ENCODE measurements at places on chromosomes 7 and 10.

GRCh38 chr10:78572565-78572964 lies 496.2 kb upstream of the ZMIZ1 start:
- peak; percentile 18 for DNase-seq

DNA sequence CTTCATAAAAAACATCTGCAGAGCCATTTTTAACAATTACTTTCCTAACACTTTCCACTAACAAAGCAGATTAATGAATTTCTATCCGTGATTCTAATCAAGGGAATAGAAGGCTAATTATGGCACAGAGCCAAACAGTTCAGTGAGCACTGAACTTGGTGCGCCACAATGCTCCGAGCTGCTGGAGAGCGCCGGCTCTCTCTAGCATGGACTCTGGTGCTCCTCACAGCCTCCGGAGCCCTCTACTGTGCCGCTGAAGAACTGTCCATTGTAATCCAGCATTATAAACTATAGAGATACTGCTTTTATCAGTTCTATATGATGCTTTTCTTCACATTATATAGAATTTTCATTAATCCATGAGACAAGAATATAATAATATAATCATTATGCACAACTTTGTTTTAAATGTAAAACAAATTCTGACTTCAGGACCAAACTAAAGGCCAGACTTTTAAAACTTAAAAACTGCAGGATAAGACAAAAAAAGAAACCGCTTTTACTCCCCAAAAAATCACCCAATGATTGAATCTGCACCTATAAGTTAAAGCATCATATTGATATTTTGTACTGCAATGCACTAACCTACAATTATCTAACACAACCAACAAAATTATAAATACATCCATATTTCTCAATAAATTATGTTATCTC lies 123.6 kb downstream of the RNF32 start:
- peak; percentile 62 for DNase-seq

DNA sequence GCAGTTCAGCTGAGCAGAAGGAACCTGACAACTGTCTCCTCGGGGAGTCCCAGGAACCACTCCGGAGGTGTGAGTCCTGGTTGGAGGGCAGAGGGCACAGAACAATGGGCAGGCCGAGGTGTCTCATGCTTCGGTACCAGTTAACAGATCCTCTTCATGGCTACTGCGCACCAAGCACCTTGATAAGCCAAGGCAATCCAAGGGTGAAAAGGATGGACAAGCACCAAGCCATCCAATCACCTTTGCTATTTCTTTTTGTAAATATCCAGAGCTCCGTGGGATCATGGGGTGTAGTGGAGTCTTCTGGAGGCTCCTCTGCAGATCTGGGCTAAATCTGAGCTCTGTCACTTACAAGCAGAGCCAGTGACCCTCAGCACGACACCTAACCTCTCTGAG lies 233.5 kb downstream of the WDR11 start:
- DNase-seq, result no peak

GRCh38 chr10:98292971-98293370 lies 25.0 kb upstream of the LOXL4 start:
- DNase-seq, result no peak

DNA sequence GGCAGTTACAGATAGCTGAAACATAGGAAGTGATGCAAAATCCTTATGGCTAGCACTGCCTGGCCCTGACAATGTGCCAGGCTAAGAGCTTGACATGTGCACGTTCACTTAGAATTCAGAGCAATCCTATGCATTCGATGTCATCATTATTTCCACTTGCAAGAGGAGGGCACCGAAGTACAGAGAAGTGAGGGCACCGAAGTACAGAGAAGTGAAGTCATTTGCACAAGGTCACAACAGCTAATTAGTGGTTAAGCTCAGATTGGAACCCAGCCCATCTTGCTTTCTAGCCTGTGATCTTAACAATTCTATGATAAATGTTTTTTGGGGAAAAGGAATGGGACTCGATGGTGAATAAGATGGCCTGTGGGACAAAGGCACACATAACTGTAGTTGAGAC lies 73.4 kb downstream of the ARHGAP22 start:
- DNase-seq, result no peak

DNA sequence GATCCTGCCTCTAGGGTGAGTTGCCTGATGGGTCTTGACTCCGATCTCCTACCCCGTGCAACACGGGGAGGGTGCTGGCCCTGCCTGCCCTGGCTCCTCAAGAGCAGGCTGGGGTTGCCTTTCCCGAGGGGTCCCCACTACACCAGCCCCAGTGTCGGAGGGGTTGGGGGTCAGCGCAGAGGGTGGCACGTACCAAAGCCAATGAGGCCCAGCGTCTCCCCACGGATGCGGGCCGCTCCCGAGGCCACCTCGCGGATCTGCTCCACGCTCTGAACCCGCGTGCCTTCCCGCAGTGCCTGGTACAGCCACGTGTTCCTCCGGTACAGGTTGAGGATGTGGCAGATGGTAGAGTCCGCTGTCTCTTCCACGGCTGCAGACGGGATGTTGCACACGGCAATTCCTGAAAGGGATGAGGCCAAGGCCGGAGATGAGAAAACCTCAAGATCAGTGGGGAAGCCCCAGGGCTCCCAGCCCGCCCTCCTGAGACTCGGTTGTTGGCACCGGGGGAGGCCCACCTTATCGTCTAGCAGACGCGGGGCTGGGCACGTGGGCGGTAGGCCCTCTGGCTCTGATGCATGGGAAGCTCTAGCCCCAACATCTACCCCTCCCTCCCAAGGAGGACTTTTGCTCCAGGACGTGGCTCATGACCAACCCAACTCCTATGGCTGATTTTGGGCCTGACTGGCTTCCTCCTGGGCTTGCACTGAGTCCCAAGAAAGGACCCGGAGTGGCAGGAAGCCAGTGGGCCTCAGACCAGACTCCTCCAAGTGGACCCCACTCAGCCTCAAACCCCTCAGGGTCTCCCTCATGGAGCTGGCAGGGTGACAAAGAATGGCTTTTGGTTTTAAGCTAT lies 56.1 kb downstream of the ZRANB1 start:
- no peak for DNase-seq

DNA sequence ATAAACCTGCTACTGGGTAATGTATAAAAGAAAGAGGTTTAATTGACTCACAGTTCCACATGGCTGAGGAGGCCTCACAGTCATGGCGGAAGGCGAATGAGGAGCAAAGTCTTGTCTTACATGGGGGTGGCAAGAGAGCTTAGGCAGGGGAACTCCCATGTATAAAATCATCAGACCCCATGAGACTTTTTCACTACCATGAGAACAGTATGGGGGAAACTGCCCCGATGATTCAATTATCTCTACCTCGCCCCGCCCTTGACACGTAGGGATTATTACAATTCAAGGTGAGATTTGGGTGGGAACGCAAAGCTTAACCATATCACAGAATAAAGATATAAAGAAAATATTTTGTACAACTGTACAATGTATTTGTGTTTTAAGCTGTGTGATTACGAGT lies 39.4 kb upstream of the PLCE1 start:
- DNase-seq, result no peak

- no peak for DNase-seq
These were observed 125.2 kb downstream of the AMPH start for GRCh38 chr7:38506004-38506403.

- no peak for DNase-seq
These were observed 33.5 kb downstream of the FIGNL1 start for GRCh38 chr7:50416527-50417182.

GRCh38 chr7:83738291-83738835 lies 89.4 kb upstream of the SEMA3E start:
- DNase-seq, result no peak
